ENCODE measurements at places on chromosomes 2 and 18.

- DNase-seq, result no peak
Measured at GRCh38 chr2:176395273-176395854, 126.1 kb downstream of the MTX2 start.

DNA sequence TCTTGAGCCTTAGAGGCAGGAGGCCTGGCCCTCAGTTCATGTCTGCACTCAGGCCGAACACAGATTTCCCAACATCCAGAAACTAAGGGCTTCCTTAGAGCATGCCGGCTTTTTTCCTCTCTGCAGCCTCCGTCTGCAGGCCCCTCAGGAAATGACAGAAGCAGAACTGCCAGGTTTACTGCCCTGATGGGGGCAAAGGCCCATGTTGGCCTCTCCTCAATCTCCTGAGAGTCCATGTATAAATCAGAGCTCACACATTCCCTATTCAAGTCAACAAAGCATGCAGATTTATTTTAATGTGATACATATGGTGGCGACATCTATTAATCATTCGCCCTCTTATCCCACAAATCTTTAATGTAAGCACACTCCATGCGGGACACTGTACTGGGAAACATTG, 475.6 kb upstream of the HS6ST1 start:
- no peak for DNase-seq

GRCh38 chr18:24009651-24010333, 4.8 kb upstream of the TTC39C start:
- DNase-seq, result no peak

GRCh38 chr18:13809043-13809430, 14.9 kb upstream of the MC5R start:
- DNase-seq, result no peak

GRCh38 chr2:33607251-33607721, 8.2 kb upstream of the FAM98A start:
- DNase-seq, result no peak

DNA sequence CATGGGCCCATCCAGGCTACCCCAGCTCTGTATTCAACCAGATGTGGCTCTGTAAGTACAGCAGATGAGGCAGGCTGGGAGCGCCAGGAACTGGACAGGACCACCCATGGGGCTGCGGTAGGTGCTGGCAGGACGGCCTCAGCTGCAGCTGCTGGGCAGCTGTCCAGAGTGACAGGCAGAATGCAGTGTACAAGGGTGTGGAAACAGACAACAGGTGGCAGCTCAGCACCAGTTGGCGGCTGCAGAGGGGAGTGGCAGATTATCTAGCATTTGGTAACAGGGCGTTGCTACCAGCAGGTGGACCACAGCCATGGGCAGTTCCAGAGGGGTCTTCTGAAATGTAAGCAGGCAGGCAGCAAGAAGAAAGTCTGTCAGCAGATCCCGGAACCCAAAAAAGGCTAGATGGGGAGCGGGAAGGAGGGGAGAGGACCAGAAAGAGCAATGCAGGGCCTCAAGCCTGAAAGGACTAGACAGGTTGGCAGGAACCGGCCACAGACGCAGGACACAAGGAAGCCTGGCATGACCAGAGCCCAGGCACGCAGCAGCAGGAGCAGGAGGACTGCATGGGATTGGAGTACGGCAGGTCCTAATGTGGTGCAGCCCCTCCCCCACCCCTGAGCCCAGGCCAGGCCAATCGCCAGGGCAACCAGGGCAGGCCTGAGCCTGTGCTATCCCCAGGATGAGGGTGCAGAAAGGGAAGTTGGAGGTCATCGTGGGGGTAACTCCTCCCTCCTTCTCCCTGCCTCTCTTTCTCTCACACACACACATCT, 24.7 kb downstream of the PKDCC start:
- no peak for DNase-seq

GRCh38 chr2:44510246-44510645, 148.5 kb downstream of the CAMKMT start:
- DNase-seq, result no peak

- no peak for DNase-seq
Measured at GRCh38 chr2:58070765-58071164, 24.2 kb downstream of the VRK2 start.

Data from GM04503 (cell line).